Activated CD4-positive, alpha-beta T cell treated with anti-CD3 and anti-CD28 coated beads for 1 hour (primary cell): ENCODE measurements at places on chromosomes 11 and 22.

GRCh38 chr11:111913997-111914396, 1.5 kb downstream of the HSPB2 start:
- DNase-seq = no peak

GRCh38 chr22:30057375-30057774, 22.9 kb upstream of the HORMAD2 start:
- no peak for DNase-seq

DNA sequence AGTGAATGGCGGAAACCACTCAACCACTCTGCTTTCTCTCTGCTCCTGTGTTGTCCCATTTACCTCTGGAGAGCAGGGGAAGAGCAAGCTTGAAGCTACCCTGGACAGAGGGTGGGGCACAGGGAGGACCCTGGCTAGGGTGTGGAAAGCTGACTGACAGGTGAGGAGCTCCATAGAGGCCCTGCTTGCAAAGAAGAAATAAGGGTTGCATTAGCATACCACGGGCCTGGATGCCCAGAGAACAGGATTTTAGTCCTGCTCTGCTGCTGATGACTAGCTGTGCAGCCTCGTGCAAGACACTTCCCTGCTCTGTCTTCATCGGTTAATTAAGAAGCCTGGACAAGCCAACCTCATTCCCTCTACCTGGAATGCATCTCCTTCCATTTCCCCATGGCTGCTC, 135.0 kb downstream of the BUD13 start:
- DNase-seq = no peak

- DNase-seq = no peak
Measured at GRCh38 chr11:65108469-65109123, 3.1 kb upstream of the TM7SF2 start.

DNA sequence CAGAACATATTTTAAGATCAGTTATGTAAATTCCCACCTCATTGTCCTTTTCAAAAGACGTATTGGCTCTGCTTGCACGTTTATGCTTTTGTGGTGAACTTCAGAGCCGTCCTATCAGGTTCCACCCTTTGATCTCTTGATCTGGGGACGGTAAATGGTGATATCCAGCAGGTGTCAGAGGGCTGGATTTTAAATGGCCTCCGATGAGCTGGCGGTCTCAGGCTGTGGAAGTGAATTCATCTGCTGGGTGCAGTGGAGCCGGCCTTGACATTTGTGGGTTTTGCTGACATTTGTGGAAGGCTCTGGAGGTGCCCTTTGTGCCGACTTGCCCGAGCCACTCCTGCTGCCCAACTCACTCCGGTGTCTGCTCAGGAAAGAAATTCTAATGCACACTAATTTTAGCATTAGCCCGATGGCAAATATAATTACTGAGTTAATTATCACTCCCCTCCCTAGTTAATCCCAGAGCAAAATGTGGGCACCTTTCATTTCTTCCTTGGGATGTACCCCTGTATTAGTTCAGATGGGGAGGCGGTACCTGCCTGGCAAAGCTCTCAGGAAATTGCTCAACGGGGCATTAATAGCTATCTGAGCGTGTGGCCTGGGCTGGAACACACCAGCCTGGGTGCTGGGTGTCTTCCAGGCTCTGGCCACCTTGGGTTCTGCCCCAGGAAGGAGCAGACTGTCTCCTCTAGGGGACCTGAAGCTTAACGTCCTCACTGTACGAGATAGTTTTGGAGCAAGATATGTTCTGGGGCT, 9.1 kb downstream of the LRP5 start:
- DNase-seq = no peak

DNA sequence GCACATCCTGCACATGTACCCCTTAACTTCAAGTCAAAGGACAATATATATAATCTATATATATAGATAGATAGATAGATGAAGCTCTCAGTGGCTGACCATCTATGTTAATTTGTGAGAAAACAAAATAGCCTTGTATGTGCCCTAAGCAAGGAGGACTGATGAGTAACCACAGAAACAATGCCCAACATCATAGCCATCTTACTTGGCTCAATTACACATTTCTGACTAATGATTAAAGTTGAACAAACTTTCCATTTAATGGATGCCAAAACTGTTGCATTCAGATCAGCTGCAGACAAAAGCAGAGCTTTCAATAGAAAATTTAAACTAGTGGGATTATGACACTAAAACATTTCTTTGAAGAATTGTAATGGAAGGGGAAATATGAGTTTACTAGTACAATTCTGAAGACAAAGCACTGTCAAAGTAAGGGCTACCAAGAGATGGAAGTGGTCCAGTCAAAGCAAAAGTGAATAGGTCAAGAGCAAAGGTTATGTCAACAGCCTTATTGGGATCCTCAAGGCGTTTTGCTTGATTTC, 1188.2 kb upstream of the RAG2 start:
- DNase-seq = no peak

DNA sequence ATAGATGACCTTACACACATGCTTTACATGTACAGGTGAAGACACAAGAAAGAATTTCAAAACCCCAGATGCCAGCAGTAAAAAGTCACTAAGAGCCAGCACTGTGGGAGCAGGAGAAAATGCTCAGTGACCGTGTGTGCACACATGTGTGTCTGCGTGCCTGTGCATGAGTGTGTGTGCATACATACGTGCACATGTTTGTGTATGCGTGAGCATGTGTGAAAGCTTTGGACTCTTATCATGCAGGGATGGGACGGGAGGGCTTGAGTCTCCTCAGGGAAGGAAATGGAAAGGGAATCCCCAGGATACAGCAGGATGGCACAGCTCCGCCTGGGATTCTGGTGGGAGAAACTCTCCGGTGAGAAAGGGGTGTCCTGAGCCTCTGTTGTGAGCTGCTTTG, 121.5 kb upstream of the B3GAT1 start:
- no peak for DNase-seq

- no peak for DNase-seq
Measured at GRCh38 chr11:119423509-119424254, 710 bp upstream of the THY1 start.

GRCh38 chr22:19196841-19197612, 18.5 kb upstream of the SLC25A1 start:
- DNase-seq = no peak

GRCh38 chr11:66216911-66217310, 51.5 kb upstream of the RAB1B start:
- DNase-seq = no peak

DNA sequence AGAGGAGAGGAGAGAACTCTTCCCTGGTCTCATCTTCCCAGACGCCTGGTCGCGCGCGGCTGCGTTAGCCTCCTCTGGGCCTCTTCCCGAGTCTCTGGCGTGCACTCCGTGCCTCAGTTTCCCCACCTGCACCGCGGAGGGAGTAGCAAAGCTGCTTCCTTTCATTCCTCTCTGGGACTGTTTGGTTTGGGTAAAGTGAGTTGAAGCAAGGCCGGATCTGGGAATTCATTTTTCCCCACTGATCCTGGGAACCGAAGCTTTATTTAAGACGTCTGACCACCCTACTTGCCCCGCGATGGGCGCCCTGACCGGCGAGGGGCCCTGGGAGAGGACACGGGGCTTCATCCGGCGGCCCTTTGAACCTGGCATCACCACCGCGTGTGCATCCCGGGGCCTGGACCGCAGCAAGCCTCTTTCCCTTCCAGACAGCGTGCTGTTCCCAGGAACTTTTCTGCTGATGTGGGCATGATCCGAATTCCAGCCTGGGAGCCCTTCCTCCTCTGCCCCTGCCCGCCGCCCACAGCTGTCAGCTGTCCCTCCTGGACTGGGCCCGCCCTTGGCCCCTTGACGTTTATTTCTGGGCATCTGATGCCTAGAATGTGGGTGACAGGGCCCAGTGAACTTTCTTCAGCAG, 758 bp downstream of the LDLRAD3 start:
- no peak for DNase-seq

GRCh38 chr11:68908273-68908672, 4.6 kb downstream of the IGHMBP2 start:
- DNase-seq = no peak

GRCh38 chr22:38471237-38471636, 3.3 kb downstream of the KDELR3 start:
- DNase-seq = no peak

DNA sequence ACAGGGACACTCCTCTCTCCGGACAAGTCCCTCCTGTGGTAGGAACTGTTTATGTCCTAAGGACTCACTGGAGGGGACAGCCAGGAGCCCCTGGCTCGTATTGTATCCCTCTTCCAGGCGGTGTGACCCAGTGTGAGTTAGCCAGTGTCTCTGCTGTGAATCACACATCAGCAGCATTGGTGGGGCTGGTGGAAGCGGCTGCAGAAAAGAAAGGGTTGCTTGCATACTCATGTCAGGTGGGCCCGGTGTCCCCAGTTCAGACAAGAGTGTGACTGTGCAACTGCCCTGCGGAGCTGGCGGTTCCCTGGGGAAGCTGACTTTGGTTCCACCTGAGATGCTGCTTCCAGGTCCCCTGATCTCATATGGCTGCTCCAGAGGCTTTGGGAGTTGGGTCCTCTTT, 99.4 kb downstream of the ZBTB16 start:
- no peak for DNase-seq

DNA sequence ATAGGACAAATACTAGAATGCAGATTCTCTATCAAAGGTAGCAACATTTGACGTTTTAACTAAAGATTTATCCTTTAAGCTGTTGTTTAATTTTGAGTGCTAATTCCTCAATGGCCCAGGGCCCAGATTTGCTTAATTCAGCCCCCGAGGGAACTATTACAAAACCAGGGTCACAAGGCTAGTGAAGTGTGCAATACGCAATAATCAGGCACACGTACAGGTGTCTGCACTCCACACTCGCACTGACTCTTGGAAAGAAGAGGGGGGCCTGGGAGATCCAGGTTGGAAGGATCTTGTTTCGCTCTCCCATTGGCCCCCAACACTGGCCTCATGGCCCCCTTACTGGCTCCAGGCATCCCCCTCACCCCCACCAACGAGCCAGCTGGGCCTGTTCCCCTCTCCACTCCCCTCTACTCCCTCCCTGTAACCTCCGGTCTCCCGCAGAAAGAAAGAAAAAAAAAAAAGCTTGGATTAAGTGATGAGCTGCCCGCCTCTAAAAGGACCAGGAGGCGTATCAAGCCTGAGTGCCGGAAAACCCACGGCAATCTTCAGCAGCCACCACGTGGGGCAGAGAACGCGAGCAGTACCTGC, 2.2 kb upstream of the KIRREL3 start:
- DNase-seq = no peak

- DNase-seq = no peak
Measured at GRCh38 chr11:95577716-95578460, 211.7 kb downstream of the FAM76B start.

GRCh38 chr22:30511109-30511508, 5.6 kb upstream of the SEC14L4 start:
- no peak for DNase-seq

DNA sequence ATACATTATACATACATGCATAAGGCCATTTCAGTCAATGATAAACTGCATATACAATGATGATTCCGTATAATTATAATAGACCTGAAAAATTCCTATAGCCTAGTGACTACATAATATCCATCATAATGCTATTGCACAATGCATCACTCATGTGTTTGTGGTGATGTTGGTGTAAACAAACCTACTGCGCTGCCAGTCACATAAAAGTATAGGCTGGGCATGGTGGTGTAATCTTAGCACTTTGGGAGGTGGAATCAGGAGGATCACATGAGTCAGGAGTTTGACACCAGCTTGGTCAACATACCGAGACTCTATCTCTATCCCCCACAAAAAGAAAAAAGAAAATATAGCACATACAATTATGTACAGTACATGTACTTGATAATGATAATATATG, 163.7 kb upstream of the DDI1 start:
- DNase-seq = no peak

DNA sequence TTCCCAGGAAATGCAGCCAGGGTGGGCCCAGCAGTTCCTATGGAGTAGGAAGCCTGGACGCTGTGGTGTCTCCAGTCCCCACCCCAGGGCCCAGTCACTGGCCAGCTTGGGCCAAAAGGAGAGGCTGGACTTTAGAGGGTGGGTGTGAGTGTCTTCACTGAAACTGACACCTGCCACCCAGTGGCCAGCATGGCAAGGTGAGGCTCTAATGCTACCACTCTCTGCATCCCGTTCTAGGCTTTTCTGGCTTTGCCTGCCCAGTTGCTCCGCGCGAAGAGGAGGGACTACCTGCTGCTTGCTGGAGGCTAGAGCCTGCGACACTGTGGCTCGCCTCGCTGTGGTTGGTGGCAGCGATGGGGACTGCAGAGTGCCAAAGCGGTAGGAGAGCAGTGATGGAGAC, 35.4 kb downstream of the C22orf42 start:
- DNase-seq = no peak

- DNase-seq = no peak
Measured at GRCh38 chr11:114228435-114229411, 67.5 kb upstream of the NNMT start.

DNA sequence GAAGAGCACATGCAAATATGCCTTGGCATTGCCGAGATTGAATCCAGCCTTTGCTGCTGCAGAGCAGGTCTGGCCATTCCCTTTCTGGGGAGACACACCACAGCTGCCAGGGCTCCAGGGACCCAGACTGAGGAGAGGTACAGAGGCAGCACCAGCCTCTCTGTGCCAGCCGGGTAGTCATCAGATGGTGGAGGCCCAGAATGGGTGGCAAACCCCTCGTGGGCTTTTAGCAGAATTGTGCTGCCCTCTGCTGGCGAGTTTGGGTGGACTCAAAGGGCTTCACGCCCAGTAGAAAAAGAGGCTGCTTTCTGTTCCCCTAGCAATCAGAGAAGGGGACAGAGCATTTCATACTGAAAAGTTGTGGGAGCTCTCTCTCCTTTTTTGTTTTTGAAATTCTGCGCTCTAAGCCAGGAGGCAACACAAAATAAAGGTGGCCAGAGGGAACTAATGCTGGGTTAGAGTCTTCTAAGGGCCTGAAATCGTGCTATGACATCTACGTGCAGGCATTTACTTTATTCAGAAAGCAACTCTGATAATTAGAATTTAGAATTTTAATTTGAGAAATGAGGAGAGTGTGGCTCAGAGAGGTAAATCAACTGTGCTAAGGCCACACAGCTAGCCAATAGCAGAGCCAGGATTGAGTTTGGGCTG, 158.8 kb upstream of the NAV2 start:
- DNase-seq = peak; percentile 39

DNA sequence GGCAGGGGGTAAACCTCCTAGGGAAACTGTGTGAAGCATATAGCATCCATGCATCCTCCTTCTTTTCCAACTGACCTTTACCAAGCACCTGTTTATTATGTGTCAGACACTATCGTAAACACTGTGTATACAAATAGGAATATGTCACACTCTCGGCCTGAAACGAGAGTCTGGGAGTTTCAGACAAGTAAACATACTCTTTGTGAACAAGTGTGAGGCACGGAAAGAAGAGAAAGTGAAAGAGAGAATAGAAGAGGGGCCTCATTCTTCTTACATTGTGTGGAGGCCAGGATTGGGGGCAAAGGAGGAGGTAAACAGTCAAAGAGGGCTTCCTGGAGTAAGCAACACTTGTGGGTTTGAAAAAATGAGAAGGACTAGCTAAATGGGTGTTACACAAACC, 16.4 kb downstream of the CSNK2A3 start:
- no peak for DNase-seq

DNA sequence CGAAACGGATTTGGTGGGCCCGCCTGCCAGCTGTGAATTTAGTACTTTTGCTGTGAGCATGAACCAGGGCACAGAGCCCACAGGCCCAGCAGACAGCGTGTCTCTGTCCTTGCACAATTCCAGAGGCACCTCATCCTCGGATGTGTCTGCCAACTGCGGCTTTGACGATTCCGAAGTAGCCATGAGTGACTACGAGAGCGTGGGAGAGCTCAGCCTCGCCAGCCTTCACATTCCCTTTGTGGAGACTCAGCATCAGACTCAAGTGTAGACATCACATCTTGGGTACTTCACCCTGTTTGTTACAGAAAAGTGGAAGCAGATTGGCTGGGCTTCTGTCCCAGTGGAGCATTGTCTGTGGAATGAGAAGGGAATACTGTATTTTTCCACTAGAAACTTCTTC, 78.6 kb upstream of the MTNR1B start:
- no peak for DNase-seq

GRCh38 chr22:24400726-24401596, 26.4 kb upstream of the ADORA2A start:
- no peak for DNase-seq
